Activated CD4-positive, alpha-beta T cell treated with anti-CD3 and anti-CD28 coated beads, Interleukin-2, amount 10 ng/mL, durations not matched to agents 24 days and 14 days (primary cell): ENCODE measurements at places on chromosomes 3 and 15. TPM values are rescaled to one million over a fixed set of nuclear protein-coding genes. Genes with fewer than 3 reads are reported as not detected.

GRCh38 chr3:107430996-107431245, 53.7 kb downstream of the CCDC54 start:
- H3K4me1 ChIP-seq: peaks cover 14% of the 10 kb centered on the region
- peak overlapping the region; percentile 68 for H3K27ac ChIP-seq
- peaks cover 52% of the 10 kb centered on the region for H3K27me3 ChIP-seq

DNA sequence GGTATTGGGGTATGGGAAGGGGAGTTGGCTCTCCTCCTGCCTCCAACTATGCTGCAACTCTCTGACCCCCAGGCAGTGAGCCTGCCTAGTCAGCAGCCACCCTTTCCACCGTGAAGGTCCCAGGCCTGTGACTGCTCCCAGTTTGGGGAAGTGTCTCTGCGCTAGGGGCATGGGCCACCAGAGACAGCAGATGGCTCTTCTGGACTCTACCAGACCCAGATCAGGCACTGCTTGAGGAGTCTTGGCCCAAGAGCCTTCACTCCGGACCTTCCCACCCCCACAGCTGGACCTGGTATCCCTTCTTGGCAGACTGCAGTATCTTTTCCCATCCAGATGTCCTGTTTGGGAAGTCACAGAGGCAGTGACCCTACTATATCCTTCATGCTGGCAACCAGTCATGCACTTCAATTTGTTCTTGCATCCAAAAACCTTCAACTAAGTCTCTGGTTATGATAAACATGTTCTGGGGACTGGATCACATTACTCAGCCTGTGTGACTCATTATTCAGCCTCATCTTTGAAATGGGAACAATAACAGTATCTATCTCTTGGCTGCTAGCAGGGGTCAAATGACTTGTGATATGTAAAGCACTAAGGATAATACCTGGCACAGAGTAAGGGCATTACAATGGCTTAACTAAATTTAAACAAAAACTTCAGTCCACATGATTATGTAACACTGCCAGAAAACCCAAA, 62.7 kb downstream of the POMGNT2 start:
- DNase-seq: no peak
- H3K4me3 ChIP-seq: no peak overlapping the region
- H3K36me3 ChIP-seq: no peaks in the 10 kb centered on the region

DNA sequence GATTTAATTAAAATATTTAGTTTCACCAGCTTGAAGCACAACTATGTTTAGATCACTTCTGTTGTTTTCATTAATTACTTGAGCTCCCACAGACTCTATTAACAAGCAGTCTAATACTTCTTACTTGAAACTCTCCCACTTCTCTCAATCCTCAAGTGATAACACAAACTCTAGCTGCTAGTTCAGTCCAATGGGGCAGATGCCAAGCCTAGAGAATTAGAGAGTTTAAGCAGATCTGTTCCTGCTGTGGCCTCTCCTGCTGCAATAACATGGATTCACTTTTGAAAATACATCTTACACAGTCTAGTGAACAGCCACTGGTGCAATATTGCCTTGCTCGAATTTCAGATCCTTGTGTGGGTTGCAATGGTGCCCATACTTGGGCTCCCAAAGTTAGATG, 566.4 kb upstream of the SGO1 start:
- no peak overlapping the region for H3K27ac ChIP-seq
- no peaks in the 10 kb centered on the region for H3K4me1 ChIP-seq
- no peak overlapping the region for H3K4me3 ChIP-seq
- H3K27me3 ChIP-seq: no peaks in the 10 kb centered on the region

SLC12A1 gene
- total RNA-seq: not detected in 2 replicates

C3orf85 gene
- total RNA-seq: not detected in 2 replicates

CD86 gene
- 1.4 TPM in 2 replicates for total RNA-seq

CHRNA5 gene
- total RNA-seq: 8.9 and 10.1 TPM in 2 replicates

GRCh38 chr3:189720736-189721417, 89.7 kb downstream of the TP63 start:
- H3K4me1 ChIP-seq: no peaks in the 10 kb centered on the region
- H3K27ac ChIP-seq: no peak overlapping the region
- H3K27me3 ChIP-seq: no peaks in the 10 kb centered on the region
- peak; percentile 48 for DNase-seq

ZNF660 gene
- total RNA-seq: 0.17 and 0.30 TPM in 2 replicates

DNA sequence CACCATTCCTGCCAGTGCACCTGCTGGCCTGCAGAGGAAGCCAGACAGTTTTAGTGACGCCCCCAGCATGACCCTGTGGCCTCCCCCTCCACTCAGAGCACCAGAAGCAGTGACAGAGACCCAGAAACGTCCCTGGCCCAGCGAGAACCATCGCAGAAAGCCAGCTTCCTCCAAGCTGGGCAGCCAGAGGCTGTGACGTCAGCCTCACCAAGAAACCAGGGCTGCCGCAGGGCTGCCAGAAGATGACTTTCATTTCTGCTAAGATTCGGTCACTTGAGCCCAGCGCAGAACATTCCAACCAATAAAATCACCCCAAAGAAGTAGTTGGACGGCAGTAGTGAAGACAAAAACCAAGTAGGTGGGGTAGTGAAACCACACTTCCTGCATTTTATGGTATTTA, 29.6 kb upstream of the RPL32 start:
- peak overlapping the region; percentile 50 for H3K4me3 ChIP-seq
- H3K4me1 ChIP-seq: peaks cover 12% of the 10 kb centered on the region
- H3K36me3 ChIP-seq: no peaks in the 10 kb centered on the region
- DNase-seq: peak; percentile 69
- peaks cover 36% of the 10 kb centered on the region for H3K27me3 ChIP-seq
- H3K27ac ChIP-seq: no peak overlapping the region

SPATA12 gene
- total RNA-seq: not detected in 2 replicates
